Muscle of arm (tissue), 14 donors: ENCODE measurements at places on chromosomes 2 and 18. TPM values are rescaled to one million over a fixed set of nuclear protein-coding genes. Genes with fewer than 3 reads are reported as not detected.

Gene GNLY
- 1.5 TPM for polyA plus RNA-seq

Gene QPCT
- polyA plus RNA-seq = 8.9 TPM

Gene SERPINB8
- polyA plus RNA-seq = 1.4 TPM

Gene PPP1R1C
- 1.2 TPM for polyA plus RNA-seq

Gene ANKRD23
- polyA plus RNA-seq = 21.5 TPM

Gene MAL
- polyA plus RNA-seq = 2.7 TPM

Gene CPLX4
- polyA plus RNA-seq = not detected

Gene EDAR
- polyA plus RNA-seq = not detected

Gene SLC30A3
- polyA plus RNA-seq = 0.38 TPM

Gene HOXD12
- polyA plus RNA-seq = 0.37 TPM

Gene RNF181
- 61.3 TPM for polyA plus RNA-seq

Gene PLGLB2
- polyA plus RNA-seq = 7.4 TPM

Gene CCBE1
- 5.8 TPM for polyA plus RNA-seq

Gene INPP5D
- polyA plus RNA-seq = 5.0 TPM

Gene IL18RAP
- polyA plus RNA-seq = 0.72 TPM

DNA sequence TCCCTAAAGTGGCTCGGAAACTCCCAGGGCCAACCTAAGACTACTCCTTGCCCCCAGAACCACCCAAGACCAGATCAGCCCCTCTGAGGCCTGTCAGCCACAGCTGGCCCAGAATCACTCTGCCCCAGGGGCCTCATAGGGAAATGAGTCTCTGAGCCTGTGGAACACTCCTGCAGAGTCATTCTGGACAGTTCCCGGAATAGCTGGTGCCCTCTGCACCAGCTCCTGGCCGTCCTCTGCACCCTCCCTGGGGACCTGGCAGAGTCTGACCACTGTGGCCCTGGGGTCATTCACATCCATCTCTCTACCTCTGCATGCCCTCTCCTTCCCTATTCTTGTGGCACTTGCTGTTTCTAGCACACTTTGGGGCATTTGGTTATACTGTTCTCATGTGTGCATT lies 14.6 kb upstream of the TMEM214 start:
- DNase-seq = no peak

GRCh38 chr2:200655918-200656580 lies 70.2 kb downstream of the AOX1 start:
- no peak for DNase-seq

DNA sequence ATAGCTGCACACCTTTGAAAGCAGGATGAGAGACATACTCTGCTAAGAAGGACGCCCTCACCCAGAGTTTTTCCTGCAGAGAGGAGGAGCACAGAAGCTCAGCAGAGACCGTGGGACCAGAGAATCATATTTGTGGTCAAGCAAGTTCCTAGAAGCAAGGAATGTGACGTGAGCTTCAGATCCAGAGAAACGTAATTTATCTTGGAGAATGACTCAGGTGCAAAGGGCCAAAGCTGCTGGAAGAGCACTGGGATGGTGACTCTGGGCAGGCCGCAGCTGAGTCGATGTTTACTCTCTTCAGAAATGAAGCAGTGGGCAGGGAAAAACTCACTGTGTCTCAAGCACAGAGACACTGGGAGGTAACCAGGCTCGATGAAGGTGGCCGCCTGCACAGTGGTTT lies 50.1 kb upstream of the IGFBP2 start:
- DNase-seq = no peak

DNA sequence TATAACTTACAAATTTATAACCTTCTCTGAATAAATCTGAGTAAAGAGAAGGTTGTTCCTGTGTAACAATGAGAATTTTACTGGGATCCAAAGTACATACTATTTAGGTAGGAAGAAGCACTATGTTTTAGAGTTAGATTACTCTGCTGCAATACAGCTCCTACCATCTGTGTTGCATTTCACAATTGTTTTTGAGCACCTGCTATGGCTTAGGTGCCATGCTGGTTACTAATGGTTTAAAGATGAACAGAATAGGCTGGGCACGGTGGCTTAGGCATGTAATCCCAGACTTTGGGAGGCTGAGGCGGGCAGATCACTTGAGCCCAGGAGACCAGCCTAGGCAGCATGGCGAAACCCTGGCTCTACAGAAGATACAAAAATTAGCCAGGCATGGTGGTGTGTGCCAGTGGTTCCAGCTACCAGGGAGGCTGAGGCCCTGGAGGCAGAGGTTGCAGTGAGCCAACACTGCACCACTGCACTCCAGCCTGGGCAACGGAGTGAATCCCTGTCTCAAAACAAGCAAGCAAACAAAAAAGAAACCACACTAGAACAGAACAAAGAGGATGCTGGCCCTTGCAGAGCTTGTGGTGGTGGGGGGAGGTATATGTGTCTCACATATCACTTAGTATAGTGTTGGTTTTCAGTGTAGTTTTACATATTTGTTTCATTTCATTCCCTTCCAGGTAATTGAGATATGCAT lies 56.7 kb downstream of the SPTBN1 start:
- no peak for DNase-seq

GRCh38 chr2:181104512-181105115 lies 124.2 kb downstream of the UBE2E3 start:
- peak; percentile 56 for DNase-seq

DNA sequence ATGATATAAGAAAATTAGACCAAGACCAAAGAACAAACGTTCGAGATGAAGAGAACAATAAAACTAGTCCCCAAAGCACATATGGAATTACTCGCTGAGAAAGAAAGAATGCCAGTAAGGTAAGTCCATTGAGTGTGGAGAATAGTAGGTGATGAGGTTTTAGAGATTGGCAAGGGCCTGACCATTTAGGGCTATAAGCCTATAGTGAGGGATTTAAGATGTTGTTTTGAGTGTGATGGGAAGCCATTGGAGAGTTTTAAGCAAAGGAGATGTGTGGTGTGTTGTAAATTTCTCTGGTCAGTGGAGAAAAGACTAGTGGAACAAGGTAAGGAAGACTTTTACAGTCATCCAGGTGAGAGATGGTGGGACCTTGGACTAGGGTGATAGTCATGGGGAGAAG lies 151.1 kb downstream of the MCFD2 start:
- DNase-seq = no peak

- no peak for DNase-seq
Observed at GRCh38 chr2:17093712-17094111, 424.5 kb downstream of the RAD51AP2 start.

DNA sequence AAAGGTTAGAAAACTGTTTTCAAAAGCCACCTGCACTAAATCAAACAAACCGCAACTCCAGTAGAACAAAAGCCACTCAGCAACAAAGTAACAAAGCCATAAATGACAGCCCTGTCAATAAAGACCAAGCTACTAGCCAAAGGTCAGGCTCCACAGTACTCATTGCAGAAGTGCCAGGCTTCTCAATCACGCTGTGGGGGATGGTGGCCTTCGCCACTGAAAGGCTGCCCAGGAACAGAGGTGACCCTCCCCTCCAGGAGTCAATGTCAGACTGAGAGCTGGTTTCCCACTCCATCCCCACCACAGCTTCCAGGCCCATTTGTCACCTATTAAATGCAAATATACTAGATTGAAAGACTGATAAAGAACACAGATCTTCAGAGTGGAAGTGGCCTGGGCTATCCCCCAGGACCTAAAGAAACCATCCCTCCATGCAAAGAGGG lies 5.9 kb downstream of the ATP8B1 start:
- no peak for DNase-seq

- no peak for DNase-seq
Observed at GRCh38 chr2:35651688-35652323, 703.8 kb upstream of the CRIM1 start.

- DNase-seq = no peak
Observed at GRCh38 chr2:84452624-84453023, 6.5 kb downstream of the SUCLG1 start.

DNA sequence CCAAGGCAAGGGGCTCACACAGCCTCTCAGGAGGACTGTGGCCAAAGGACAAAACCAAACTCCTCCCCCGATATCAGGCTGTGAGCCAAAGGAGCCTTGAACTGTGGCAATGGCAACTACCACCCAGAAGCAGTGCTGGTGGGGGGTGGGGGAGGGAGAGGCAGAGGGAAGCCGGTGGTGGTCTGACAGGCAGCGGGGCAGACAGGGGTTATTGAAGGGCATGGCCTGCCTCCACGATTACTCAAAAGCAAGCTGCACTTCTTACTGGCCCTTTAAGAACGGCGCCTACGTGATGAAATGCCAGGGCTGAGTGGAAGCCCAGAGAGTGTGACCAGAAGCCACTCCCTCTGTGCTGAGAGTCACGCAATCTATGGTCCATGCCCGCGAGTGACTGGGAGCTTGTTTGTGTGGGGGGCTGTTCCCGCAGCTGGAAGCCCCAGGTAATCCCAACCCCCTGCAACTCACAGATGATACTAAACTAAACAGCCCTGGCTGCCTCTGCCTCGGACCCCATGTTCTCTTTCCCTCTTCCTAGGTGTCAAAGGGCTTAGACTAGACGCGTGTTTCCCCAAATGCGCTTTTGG lies 128.2 kb upstream of the CXCR4 start:
- DNase-seq = no peak

DNA sequence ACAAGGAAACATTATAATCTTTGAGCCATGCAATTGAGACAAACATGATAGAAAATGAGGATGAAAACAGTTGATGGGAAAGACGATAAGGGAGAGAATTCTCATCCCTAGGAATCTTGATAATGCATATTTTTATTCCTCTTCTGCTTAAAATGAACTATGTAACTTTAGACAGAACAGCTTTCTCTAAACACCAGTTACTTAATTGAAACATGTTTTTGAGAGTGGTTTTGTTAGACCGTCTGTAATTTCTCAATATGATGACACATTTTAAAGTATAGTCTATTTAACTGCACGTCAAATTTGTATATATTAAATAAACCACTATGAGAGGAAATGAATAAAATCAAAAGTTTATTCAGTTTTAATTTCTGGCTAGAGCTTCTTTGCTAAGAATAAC lies 1453.9 kb upstream of the NXPH2 start:
- no peak for DNase-seq

DNA sequence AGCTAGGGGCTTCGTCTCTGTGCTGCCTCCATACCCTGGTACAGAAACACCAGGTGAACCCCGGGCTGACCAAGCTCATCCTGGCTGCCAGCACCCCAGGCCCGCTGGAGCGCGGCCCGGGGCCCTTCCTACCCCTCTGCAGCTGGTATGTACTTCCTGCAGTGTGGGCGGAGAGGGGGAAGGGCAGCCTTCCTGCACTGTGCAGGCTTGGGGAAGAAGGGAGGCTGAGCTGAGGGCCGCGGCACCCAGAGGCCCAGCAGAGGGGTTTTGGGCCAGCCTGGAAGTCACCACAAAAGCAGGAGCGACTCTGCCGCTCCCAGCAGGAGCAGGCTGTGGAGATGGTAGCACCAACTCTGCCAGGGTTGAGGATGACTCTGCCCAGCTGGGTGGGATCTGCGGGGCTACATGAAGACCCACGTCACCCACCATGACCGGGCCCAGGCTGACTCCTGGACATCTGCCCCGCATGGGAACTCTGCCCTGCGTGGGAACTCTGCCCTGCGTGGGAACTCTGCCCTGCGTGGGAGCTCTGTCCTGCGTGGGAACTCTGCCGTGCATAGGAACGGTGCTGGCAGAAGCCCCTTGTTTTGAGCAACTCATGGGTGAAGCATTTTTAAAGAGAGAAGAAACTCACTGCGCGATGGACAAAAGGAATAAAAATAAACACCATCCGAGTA lies 273.3 kb downstream of the NDUFA10 start:
- DNase-seq = no peak

GRCh38 chr18:13398631-13399030 lies 180.1 kb downstream of the LDLRAD4 start:
- DNase-seq = no peak

GRCh38 chr2:180006781-180007579 lies at the start of gene CWC22:
CWC22 (minus strand) TSS chr2:180007297; CDS start chr2:179993341, 13,956 bp downstream.
- peak; percentile 96 for DNase-seq

DNA sequence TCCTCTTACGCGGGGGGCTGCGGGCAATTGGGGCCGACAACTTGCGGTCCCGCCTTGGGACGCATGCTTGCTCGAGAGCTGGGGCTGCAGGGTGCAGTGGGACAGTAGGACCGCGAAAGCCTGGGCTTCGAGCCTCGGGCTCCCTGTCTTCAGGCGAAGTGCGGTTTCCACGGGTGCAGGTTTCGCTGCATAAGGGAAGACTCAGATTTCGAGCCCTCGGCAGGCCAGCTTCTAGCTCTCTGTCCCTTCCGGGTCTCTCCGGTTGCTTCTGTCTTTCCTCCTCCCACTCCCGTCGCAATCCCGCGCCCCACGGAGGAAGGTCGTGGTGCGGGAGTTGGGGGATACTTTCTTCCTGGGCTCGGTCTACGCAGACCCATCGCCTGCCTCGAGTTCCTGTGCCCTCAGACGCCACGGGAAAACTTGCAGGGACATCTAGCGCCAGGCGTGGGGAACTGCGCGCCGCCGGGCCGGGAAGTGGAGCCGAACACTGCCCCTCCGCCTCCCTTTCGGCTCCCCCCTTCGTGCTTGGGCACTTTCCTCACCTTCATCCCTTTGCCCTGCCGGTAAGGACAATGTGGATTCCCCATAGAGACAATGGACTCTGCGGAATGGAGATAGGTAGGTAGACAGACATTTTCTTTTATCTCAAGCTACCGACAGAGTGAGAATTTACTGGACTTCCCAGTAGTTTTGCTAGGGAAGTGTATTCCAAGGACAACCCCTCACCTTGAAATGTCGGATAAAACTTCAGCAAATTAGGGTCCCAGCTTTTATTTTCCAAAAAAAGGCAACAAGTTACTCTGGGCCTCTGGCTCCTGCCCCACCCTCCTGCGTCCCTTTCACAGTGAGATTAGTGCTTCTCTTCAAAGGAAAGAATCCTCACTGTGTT lies 4.2 kb upstream of the HOXD13 start:
- DNase-seq = peak; percentile 68

DNA sequence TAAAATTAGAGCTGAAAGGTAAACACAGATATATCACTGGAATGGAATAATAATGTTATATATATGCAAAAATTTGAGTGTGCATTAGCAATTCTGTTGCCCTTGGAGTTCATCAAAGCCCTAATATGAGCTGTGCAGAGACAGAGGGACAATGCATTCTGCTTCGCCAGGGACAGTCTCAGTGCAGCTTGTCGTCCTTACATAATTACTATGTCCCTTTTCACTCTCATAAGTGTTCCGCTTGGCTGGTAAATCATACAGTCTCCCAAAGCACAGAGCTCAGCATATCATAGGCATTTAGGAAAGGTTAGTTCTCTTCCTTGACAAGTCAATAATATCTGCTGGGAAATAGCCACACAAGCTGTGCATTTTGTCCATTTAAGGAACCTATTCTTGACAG lies 30.7 kb downstream of the MAPK4 start:
- DNase-seq = no peak

GRCh38 chr2:192122946-192123345 lies 71.8 kb downstream of the TMEFF2 start:
- no peak for DNase-seq
